CD8-positive, alpha-beta memory T cell (primary cell): ENCODE measurements at places on chromosomes 6 and 20. TPM values are rescaled to one million over a fixed set of nuclear protein-coding genes. Genes with fewer than 3 reads are reported as not detected.

MMP24 gene
- not detected for total RNA-seq

PTCRA gene
- total RNA-seq: not detected

DNMT3B gene
- total RNA-seq: 1.00 TPM

PPIL6 gene
- not detected for total RNA-seq

PRICKLE4 gene
- total RNA-seq: not detected

SPATS1 gene
- not detected for total RNA-seq

IYD gene
- total RNA-seq: not detected
